Activated CD4-positive, CD25-positive, alpha-beta regulatory T cell treated with anti-CD3 and anti-CD28 coated beads, Interleukin-2, amount 50 U/mL, for 72 hours (primary cell): ENCODE measurements at places on chromosomes 16 and 17.

DNA sequence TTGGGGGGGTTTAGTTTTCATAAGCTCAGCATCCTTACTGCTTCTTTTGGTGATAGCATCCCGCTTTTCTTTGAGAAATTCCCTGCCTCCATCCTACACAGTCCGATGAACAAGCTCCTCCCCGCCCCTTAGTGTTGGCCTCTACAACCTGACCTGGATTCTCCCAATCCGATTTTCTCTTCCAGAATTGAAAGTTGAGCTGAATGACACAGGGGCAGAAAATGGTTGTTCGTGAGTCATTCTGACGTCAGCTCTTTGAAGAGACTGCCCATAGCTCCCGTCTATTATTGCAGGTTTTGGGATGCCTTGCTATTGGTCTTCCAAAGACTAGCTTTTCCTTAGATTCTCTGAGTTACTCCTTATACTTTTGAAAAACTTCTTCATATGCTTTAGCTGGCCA lies 279.7 kb downstream of the SLC39A11 start:
- DNase-seq: no peak

DNA sequence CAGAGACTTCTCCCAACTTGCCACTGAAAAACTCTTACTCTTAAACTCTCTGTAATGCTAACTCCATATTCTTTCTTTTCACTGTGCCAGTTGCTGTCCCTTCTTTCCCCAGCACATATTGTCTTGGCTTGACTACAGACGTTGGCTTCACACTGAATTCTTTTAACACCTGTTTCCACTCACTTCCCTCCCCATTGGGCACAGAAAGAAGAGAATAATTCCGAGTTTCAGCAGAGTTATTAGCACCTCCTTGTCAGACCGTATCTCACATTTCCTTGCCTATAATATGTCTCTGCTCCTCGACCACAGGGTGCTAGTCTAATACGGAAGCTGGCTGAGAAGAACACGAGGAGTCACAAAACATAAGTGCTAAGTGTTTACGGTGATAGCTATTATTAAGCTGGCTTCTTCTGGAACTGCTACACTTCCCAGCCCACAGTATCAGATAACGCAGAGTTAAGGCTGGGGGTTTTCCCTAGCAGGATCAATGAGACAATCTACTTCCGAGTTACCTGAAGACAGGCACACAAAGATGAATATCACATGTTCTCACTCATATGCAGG lies 188.5 kb upstream of the CDH8 start:
- DNase-seq: no peak

DNA sequence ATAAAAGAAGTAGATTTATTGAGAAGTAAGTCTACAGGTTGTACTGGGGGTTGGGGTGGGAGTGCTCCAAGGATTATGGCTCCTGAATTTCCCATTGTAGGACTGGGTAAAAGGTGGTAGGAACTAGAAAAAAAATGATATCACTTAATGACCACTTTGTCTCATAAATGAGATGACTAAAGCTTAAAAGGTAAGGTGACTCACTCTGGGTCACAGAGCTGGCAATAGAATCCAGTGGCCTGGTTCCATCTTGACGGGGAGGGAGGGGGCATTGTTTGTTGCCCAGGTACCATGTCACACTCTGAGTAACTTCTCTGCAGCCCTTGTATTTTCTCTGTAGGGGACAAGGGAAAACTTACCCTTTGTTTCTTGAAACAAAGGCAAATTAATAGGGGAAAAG lies 126.1 kb downstream of the PITPNC1 start:
- DNase-seq: no peak

- no peak for DNase-seq
Measured at GRCh38 chr17:38861399-38861843, 7.9 kb upstream of the RPL23 start.

GRCh38 chr17:51793686-51794085 lies 364.8 kb downstream of the CA10 start:
- DNase-seq: no peak

- no peak for DNase-seq
Measured at GRCh38 chr16:10126686-10127085, 55.5 kb downstream of the GRIN2A start.

GRCh38 chr17:6452471-6453266 lies 8.4 kb downstream of the PIMREG start:
- no peak for DNase-seq

DNA sequence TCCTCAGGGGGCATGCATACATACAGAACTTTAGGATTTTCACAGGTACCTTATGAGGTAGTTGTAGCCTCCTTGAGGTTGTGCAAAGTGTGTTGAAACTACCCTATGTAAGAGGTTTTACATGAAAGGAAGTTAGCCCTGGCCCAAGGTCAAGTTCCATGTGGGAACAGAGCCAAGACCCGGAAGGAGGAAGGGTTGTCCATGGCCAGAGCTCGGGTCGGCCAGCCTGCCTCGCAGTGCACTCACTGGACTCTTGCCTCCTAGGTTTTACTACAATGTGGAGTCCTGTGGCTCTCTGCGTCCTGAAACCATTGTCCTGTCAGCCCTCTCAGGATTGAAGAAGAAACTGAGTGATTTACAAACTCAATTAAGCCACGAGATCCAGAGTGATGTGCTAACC lies 8.2 kb downstream of the POLR2C start:
- DNase-seq: no peak

GRCh38 chr17:2087597-2088211 lies 32.8 kb downstream of the HIC1 start:
- DNase-seq: peak; percentile 41
